ENCODE measurements at places on chromosomes 1 and 21.

- DNase-seq = no peak
These were observed 48.8 kb upstream of the CAMK1G start for GRCh38 chr1:209534496-209535250.

- no peak for DNase-seq
These were observed 8.1 kb upstream of the TFF1 start for GRCh38 chr21:42374457-42374856.

DNA sequence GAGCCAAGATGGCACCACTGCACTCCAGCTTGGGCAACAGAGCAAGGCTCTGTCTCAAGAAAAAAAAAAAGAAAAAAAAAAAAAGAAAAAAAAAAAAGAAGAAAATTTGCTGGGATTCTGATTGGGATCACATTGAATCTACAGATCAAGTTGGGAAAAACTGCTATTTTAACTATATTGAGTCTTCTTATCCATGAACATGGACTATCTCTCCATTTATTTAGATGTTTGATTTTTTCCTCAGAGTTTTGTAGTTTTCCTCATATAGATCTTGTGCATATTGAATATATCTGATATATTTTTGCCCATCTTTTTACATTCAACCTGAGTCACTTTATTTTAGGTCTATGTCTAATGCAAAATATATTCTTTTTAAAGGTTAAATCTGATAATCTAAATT, 58.3 kb upstream of the B3GALNT2 start:
- no peak for DNase-seq

- DNase-seq = no peak
These were observed 126.7 kb downstream of the CAMTA1 start for GRCh38 chr1:6911974-6912373.

GRCh38 chr1:219495737-219496408, 117.0 kb downstream of the ZC3H11B start:
- no peak for DNase-seq
